ENCODE measurements at places on chromosomes 2 and 18. TPM values are rescaled to one million over a fixed set of nuclear protein-coding genes. Genes with fewer than 3 reads are reported as not detected.

Gene C2orf80
- total RNA-seq, result not detected

Gene KRTCAP3
- total RNA-seq, result 4.6 TPM

Gene TMEM182
- total RNA-seq, result 4.0 TPM

Gene TGIF1
- 39.4 TPM for total RNA-seq

Gene HOXD13
- total RNA-seq, result not detected

Gene EGR4
- 0.48 TPM for total RNA-seq

Gene RNF125
- 24.3 TPM for total RNA-seq

Gene ZNF385B
- total RNA-seq, result not detected

Gene RND3
- total RNA-seq, result not detected

Gene EVX2
- not detected for total RNA-seq

Gene TEX44
- not detected for total RNA-seq

Gene SPP2
- not detected for total RNA-seq

Gene RTKN
- 1.6 TPM for total RNA-seq

Gene LIPG
- 0.13 TPM for total RNA-seq

Gene KCNJ13
- not detected for total RNA-seq

Gene RETREG2
- 68.3 TPM for total RNA-seq

Gene DYNAP
- total RNA-seq, result not detected

Gene CNDP1
- not detected for total RNA-seq

Gene MATN3
- total RNA-seq, result not detected

Gene REG3A
- not detected for total RNA-seq

Gene NDUFB3
- 141 TPM for total RNA-seq

Gene FBXO36
- 0.82 TPM for total RNA-seq

Gene MLPH
- total RNA-seq, result not detected

Gene CXCR4
- total RNA-seq, result 86.8 TPM

Gene CD8B2
- 3.2 TPM for total RNA-seq

Gene IL37
- total RNA-seq, result not detected

Gene TTLL4
- 43.3 TPM for total RNA-seq

Gene TTN
- 0.61 TPM for total RNA-seq

Measured in activated CD8-positive, alpha-beta memory T cell treated with anti-CD3 and anti-CD28 coated beads for 36 hours (primary cell).